Caudate nucleus (tissue), 63 donors: ENCODE measurements at places on chromosomes 6 and 20.

DNA sequence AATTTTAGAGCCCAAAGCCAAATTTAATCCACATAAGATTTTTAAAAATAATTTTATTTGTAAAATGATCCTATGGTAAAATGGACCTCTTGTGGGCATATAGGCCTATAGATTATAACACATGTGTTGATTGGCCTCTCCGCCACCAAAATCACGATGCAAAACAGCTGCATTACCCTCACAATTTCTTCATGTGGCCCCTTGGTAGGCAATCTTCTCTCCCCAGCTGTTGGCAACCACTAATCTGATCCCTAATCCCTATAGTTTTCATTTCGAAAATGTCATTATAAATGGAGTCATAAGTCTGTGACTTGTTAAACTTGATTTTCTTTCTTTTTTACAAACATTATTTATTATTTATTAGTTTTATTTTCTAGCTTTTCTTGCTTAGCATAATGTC, 263.9 kb upstream of the SULF2 start:
- DNase-seq: no peak

GRCh38 chr6:135423649-135424128, 73.9 kb downstream of the AHI1 start:
- no peak for DNase-seq

DNA sequence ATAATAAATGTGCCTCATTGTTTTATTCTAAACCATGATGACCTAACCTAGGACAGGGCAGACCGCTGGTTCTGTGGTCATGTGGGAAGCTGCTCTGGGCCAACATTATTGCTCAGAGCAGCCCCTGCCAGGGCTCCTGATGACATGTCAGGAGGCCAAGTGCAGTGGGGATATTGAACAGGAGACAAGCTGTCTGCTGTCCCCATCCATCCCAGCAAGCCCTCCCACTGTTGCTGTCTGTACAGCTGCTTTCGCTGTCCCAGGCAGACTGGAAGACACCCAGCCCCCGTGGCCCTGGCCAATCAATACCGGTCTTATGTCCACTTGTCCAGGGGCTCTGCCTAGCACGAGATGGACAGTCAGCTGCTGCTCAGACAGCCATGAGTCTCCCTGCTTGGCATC, 43.2 kb upstream of the FNDC1 start:
- peak; percentile 80 for DNase-seq

DNA sequence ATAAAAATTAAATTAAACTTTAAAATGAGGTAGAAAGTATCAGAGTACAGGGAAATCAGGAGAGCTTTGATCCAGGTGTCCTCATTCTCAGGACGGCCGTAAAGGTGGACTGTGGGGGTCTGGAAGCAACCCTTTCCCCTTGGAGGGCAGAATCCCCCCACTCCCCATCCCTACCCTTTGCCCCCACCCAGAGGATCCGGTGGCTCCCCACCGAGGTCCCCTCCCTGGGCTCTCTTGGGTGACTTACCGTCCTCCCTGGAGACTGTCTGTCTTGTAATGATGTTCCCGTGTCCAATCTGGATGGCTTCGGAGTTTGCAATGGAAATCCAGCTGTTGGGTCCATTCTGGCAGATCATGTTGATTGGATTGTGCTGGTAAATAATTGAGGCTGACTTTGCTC, 7.3 kb downstream of the ZBP1 start:
- DNase-seq: no peak

GRCh38 chr6:75230484-75231325, 12.9 kb downstream of the COX7A2 start:
- no peak for DNase-seq

GRCh38 chr6:56403745-56404144, 156.4 kb upstream of the COL21A1 start:
- no peak for DNase-seq

GRCh38 chr6:150987855-150988464, 122.5 kb downstream of the MTHFD1L start:
- no peak for DNase-seq

GRCh38 chr6:70838907-70839285, 118.0 kb downstream of the B3GAT2 start:
- DNase-seq: no peak

- no peak for DNase-seq
Measured at GRCh38 chr20:48538058-48538825, 289.6 kb downstream of the PREX1 start.

DNA sequence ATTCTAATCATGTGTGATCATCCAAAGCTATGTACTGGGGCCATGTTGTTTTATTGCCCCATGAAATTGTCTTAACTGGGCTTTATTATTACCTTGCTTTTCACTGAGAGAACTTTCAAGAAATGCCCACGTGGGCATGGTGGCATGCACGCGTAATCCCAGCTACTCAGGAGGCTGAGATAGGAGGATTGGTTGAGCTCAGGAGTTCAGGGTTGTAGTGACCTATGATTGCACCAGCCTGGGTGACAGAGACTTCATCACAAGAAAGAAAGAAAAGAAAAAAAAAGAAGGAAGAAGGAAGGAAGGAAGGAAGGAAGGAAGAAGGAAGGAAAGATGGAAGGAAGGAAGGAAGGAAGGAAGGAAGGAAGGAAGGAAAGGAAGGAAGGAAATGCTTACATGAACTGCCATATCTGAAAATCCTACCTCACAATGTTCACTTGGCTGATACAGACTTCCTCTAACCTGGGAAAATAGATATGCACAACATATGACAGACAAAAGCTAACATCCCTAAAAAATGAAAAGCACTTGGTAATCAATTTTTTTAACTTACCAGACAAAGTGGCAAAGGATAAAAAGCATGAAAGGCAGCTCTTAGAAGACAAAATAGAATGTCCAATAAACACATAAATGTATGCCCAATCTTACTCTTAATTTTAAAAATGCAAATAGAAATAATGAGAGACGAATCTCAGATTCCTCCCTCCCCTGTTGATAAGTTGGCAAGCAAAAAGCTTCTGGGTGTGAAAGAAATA, 25.5 kb upstream of the TMEM244 start:
- DNase-seq: no peak

GRCh38 chr20:63625771-63626423, 1.0 kb downstream of the GMEB2 start:
- no peak for DNase-seq

DNA sequence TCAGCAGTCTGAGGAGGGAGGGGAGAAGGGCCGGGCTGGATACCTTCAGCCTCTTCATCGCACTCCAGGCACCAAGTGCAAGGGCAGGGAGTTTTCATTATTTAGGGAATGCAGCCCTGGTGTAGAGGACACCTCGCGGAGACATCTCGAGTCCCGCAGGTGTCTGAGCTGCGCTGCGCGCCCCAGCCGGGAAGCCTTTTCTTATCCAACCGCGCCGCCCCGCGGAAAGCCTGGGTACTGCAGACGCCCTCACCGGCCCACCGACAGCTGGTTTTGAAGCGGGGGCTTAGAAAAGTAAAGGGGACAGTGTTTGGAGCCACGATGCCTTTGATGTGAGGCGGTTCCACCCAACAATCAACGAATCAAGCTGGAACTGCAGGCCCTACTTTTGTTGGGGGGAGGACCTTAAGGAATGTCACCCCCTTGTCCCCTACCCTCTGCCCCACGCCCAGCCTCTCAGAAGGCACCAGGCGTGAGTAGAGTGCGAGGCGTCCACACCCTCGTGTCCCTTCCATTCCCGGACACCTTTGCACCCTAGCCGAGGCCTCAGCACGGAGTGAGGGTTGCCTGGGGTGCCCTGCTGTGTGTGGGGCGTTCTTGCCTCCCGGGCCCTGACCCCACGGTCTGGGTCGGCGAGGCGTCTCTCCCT, 8.6 kb downstream of the NKX2-2 start:
- DNase-seq: no peak

- DNase-seq: no peak
Measured at GRCh38 chr20:7459083-7459482, 481.2 kb downstream of the HAO1 start.

DNA sequence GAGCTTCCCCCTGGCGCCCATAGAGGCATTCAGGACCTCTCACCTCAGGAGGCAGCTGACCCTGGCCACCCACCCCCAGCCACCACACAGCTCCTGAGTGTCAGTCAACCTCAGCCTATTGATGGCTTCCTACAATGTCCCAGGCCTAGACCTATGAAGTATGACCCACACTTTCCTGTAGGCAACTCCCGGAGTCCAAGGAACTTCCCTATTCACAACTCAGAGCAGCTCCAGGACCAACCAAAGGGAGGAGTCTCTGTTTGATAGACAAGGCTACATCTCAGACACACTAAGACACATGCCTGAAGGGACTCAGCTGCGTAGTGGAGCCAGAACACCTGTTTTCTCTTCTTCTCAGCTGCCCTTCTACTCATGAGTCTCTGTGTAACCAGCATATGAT, 169.1 kb downstream of the MAFB start:
- DNase-seq: no peak

DNA sequence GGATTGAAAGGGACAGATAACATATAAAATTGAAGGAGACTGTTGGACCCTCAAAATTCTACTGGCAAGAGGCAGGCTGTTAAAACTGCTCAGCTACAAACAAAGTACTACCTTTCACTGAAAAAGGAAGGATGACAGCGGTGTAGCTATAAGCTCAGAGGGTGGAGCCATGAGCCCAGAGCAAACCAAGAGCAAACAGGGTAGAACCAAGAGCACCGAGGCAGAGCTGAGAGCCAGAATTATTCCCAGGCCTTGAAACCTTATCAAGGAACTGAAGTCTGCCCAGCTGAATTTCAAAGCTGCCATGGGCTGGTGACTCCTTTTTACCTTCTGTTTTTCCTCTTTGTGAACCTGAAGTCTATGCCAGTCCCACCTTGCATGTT, 74.7 kb upstream of the SLC4A11 start:
- DNase-seq: no peak

GRCh38 chr20:58635279-58635665, 15.8 kb upstream of the STX16 start:
- no peak for DNase-seq

DNA sequence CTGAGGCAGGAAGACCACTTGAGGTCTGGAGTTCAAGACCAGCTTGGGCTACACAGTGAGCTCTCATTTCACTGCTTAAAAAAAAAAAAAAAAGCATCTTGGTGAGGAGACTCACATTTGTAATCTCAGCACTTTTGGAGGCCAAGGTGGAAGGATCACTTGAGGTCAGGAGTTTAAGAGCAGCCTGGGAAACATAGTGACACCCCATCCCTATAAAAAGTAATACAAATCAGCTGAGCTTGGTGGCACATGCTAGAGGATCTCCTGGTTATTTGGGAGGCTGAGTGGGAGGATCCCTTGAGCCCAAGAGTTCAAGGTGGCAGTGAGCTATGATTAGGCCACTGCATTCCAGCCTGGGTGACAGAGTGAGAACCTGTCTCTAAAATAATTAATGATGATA, 29.4 kb upstream of the SYNCRIP start:
- no peak for DNase-seq

DNA sequence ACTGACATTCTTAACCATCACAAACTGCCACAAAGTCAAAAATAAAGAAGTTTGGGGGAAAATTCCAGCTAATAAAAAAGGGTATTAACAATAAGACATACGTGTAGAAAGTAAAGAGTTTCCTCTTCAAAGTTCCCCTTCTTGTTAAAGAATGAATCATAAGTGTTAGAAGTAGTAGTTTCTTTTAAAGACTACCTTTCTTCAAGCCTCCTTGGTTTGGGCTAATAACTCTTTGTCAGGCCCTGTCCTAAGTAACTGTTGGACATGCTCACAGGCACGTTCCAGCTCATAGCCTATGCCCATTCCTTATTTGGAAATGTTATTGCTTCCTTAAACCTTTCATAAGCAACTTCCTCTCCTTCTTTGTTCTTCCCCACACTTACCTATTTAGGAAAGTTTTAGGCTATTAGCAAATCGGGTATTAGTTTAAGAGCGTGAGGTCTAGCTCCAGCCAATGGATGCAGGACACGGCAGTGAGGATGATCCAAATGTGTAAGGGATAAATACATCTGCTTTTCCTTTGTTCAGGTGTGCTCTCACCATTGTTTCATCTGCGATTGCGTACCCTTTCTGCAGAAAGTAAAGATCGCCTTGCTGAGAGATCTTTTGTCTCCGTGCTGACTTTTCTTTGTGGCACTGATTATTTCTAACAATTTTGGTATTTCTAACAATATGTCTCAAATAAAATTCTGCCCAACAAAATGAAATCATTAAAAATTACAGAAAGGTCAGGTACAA, 64.9 kb downstream of the CHD6 start:
- DNase-seq: no peak

- no peak for DNase-seq
Measured at GRCh38 chr20:48789185-48789668, 38.6 kb downstream of the PREX1 start.

- no peak for DNase-seq
Measured at GRCh38 chr6:128208851-128209580, 308.2 kb upstream of the THEMIS start.

GRCh38 chr6:123276546-123276980, 280.5 kb downstream of the CLVS2 start:
- no peak for DNase-seq

- no peak for DNase-seq
Measured at GRCh38 chr6:17984812-17985670, 2.4 kb downstream of the KIF13A start.

DNA sequence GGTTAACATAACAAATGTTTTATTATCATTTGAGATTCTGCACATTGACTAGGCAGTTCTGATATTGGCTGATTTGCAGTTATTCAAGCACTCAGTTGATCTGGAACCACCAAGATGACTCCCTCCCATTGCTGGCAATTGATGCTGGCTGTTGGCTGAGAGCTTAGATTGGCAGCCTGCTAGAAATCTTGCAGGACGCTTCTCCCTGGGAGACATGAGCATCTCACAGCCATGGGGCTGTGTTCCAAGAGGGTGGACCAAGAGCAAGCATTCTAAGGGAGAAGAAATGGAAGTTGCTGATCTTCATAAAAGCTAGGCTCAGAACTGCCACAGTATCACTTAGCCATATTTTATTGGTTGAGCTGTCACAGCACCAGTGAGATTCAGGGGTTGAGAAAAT, 233.4 kb upstream of the ID4 start:
- no peak for DNase-seq

- no peak for DNase-seq
Measured at GRCh38 chr6:81793821-81794475, 41.5 kb upstream of the TENT5A start.

- DNase-seq: no peak
Measured at GRCh38 chr6:49531774-49532569, 18.5 kb upstream of the C6orf141 start.

GRCh38 chr6:106913676-106914280, 60.8 kb downstream of the CD24 start:
- DNase-seq: no peak

DNA sequence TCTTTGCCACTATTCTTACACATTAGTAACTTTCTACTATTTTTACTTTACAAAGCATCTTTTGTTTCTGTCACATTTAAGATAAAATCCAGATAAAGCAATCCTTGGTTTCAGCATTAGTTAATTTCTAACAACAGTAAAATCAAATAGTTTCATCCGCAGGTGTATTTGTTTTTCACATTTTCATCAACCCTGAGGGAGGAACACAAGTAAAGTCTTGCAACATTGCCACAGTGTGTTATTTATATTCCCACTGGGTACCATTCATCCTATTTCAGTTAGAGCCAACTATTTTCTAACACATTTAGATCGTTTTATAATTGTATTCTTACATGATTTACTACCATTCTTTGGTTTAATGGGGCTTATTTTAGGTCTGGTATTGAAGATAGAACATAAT, 908.7 kb upstream of the CITED2 start:
- no peak for DNase-seq

- DNase-seq: peak; percentile 23
Measured at GRCh38 chr6:125858427-125859320, 67.9 kb downstream of the NCOA7 start.
